Ovary (tissue), 10 donors: ENCODE measurements at places on chromosomes 11 and 22. TPM values are rescaled to one million over a fixed set of nuclear protein-coding genes. Genes with fewer than 3 reads are reported as not detected.
A peak's percentile ranks its signal among the peaks of the same experiment; 100 is the strongest.

DNA sequence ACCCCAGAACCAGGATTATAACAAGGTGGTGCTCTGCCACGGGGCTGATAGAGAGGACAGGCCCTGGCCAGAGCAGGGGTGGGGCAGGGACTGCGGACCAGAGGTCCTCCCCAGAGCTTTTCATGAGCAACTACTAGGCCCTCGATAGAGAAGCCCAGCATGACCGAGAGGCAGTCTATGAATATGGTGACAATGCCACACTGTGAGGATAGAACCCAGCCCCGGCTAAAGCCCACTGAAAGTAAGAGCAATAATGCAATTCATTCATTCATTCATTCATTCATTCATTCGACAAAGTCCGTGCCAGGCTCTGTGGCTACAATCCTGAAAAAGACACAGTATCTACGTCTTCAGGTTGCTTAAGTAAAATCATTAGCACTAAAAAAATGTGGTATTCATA is 35.6 kb upstream of the CD5 start:
- no peaks in the 10 kb centered on the region for H3K36me3 ChIP-seq
- no peaks in the 10 kb centered on the region for H3K27me3 ChIP-seq
- peaks cover 8% of the 10 kb centered on the region for H3K4me1 ChIP-seq
- no peak overlapping the region for H3K27ac ChIP-seq
- no peak for DNase-seq

DNA sequence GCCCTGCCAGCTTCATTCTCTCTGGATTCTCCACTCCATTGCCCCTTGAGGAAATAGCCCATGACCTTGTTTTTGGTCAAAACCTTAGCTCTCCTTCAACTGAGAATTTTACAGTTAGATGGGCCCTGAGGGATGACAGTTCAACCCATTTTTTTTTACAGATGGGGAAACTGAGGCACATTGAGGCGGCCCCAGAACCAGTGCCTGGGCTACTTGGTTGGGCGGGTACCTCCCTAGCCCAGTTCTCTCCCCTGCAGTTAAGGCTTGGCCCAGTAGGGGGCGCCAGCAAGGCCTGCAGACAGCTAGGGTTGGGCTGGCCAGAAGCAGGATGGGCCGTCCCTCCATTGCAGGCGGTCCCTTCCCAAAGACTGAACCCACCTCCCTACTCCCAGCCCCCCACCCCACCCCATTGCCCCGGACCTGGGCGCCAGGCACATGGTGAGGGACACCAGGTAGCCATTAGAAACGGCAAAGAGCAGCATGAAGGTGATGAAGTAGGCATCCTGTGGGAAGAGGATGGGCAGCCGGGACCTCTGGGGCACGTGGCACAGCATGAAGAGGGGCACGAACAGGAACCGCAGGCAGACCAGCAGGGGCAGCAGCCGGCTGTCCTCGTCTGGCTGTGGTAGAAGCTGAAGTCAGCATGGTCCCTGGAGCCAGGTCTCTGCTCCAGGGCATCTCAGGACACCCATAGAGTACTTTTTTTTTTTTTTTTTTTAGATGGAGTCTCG is 7.6 kb downstream of the SLC29A2 start:
- H3K4me3 ChIP-seq = no peak overlapping the region
- H3K36me3 ChIP-seq = no peaks in the 10 kb centered on the region
- H3K27ac ChIP-seq = no peak overlapping the region
- H3K4me1 ChIP-seq = no peaks in the 10 kb centered on the region
- DNase-seq = no peak
- H3K27me3 ChIP-seq = no peaks in the 10 kb centered on the region

DNA sequence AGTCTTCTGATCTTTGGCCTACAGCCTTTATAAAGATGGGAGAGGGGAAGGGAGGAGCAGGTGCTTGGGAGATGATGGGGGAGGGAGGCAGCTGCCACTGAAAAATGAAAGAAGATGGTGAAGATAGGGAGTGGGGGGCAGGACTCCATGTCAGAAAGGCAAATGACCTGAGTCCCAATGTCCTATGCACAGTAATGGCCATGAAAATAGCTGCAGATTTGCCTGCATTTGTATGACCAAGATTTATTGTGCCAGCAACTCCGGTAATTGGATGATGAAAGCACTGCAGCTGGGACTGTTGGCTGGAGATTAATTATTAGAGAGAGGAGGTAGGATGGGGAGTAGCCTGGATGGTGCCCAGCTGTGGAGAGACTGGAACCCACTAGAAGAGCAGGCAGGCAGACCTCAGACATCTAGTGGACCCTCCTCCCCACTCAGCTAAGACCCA is 36.1 kb downstream of the NEU3 start:
- DNase-seq = no peak
- H3K4me1 ChIP-seq = no peaks in the 10 kb centered on the region
- no peak overlapping the region for H3K4me3 ChIP-seq

- H3K27me3 ChIP-seq = no peaks in the 10 kb centered on the region
- no peaks in the 10 kb centered on the region for H3K4me1 ChIP-seq
- no peaks in the 10 kb centered on the region for H3K36me3 ChIP-seq
- no peak for DNase-seq
Measured at GRCh38 chr11:102936864-102937509, 18.5 kb downstream of the MMP13 start.

- no peaks in the 10 kb centered on the region for H3K36me3 ChIP-seq
- no peak overlapping the region for H3K27ac ChIP-seq
- no peaks in the 10 kb centered on the region for H3K27me3 ChIP-seq
Measured at GRCh38 chr22:48098921-48099245, 1336.4 kb downstream of the TBC1D22A start.

DNA sequence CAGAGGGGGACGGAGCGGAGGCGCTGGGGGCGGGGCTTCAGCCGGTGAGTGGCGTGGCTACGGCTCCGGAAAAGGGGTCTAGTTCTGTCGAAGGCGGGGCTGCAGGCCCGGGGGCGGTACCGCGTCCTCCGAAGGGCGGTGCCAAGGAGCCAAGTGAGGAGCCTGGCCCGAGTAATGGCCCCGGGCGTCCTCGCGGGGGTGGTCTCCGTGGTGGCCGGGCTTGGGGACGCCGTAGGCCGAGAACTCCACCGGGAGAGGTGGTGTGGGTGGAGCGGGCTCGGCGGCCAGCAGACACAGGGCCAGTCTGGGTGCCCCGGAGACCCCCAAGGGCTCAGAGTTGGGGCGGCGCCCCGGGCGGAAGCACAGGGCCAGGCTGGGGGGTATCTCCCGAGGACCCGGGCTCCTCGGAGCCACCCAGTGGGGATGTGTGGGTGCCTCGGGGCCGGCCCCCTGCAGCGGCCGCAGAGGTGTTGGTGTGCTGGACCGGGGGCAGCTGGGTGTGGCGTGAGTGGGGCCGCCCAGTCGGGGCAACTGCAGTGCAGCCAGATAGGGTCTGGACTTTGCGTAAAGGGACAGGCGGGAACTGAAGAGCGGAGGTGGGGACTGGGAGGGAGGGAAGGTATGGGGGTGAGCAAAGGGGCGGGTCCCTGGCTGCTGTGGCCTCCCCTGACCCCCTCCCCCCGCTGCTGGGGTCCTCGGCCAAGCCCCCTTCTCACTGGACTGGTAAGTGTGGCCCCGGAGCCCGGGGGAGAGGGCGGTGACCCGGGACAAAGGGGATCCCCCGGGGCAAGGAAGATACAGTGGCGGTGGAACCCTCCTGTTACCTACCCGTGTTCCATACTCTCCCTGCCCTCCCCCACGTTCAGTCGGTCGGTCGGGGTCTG is 838 bp downstream of the FKBP2 start:
- no peaks in the 10 kb centered on the region for H3K27me3 ChIP-seq
- H3K27ac ChIP-seq = peak overlapping the region; percentile 39
- H3K4me3 ChIP-seq = peak overlapping the region; percentile 96
- H3K4me1 ChIP-seq = peaks cover 14% of the 10 kb centered on the region
- peak; percentile 70 for DNase-seq

DNA sequence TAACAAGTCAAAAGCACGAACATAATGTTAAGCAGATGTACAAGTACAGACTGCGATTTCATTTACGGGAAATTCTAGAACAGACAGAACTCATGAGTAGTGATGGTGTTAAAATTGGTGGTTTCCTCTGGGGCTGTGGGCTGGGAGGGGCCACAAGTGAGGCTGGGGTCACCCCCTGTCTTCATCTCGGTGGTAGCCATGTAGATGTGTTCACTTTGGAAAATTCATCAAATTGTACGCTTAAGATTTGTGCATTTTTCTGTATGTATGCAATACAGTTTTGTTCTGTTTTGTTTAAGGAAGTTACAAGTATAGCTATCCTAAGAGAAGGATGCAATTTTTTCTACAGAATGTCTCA is 504 bp upstream of the ASCC2 start:
- peak overlapping the region; percentile 66 for H3K4me3 ChIP-seq
- peaks cover 2% of the 10 kb centered on the region for H3K4me1 ChIP-seq
- H3K27ac ChIP-seq = no peak overlapping the region
- no peaks in the 10 kb centered on the region for H3K27me3 ChIP-seq
- no peak for DNase-seq
- H3K36me3 ChIP-seq = no peaks in the 10 kb centered on the region

- H3K27me3 ChIP-seq = no peaks in the 10 kb centered on the region
- H3K36me3 ChIP-seq = no peaks in the 10 kb centered on the region
- H3K4me1 ChIP-seq = peaks cover 14% of the 10 kb centered on the region
- peak overlapping the region; percentile 80 for H3K27ac ChIP-seq
Measured at GRCh38 chr11:748007-748359, 719 bp downstream of the TALDO1 start.

- DNase-seq = peak; percentile 13
- no peak overlapping the region for H3K27ac ChIP-seq
- H3K4me1 ChIP-seq = no peaks in the 10 kb centered on the region
- H3K27me3 ChIP-seq = no peaks in the 10 kb centered on the region
Measured at GRCh38 chr11:77213589-77214428, 85.8 kb downstream of the MYO7A start.

Gene SAA1
- polyA plus RNA-seq = 1.3 TPM

Gene FKBP2
- polyA plus RNA-seq = 25.1 TPM

Gene LRRN4CL
- 23.1 TPM for polyA plus RNA-seq

Gene MAPK8IP1
- polyA plus RNA-seq = 8.0 TPM
